RPMI8226 (cell line): ENCODE measurements at places on chromosomes 2 and 18.

DNA sequence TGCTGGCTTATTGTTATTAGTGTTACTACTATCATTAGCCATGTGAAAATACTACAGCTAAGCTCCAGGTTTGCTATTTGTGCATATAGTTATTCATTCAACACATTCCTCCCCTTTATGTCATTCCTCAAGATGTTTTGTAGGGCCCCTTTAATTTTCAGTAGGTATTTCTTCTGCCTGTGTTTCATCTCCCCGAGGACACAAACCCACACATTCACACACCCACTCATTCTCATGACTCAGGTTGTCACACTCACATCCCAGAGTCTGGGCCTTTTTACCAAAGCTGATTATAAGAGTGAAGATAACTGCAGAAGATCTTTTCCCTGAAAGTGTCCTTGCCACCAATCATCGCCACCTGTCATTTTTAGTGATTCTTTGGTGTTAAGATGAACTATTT is 68.6 kb upstream of the SPOPL start:
- no peak for DNase-seq

GRCh38 chr2:74715880-74716279 is 61.8 kb downstream of the SEMA4F start:
- no peak for DNase-seq

- DNase-seq, result no peak
Observed at GRCh38 chr2:8611700-8612099, 70.2 kb upstream of the ID2 start.

DNA sequence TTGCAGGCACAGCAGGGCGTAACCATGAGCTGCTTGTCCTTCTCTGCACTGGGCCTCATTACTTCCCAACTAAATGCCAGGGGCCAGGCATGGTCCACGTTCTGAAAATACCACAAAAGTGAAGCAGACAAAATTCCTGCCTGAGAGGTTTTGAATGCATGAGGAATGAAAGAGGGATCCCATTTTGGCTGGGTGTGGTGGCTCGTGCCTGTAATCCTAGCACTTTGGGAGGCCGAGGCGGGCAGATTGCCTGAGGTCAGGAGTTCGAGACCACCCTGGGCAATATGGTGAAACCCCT is 139.5 kb downstream of the MBP start:
- no peak for DNase-seq

DNA sequence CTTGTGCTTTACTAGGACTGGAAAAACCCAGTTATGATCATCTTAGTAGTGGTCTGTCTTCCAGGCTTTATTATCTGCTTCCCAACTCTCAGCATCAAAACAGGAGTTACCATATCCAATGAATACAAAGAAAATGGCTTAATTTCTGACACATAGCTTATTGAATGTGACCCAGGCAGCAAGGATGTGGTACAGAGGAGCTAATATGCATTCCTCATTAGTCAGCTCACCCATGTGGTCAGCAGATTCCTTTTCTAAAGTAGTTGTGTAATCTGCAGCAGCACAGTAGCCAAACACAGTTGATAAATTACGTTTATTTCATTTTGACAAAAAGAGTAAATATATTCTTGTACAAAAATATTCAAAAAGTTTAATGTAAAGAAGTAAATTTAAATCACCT is 43.6 kb downstream of the TSPYL6 start:
- DNase-seq, result no peak

- no peak for DNase-seq
Observed at GRCh38 chr2:20668871-20669475, 2.0 kb downstream of the GDF7 start.

DNA sequence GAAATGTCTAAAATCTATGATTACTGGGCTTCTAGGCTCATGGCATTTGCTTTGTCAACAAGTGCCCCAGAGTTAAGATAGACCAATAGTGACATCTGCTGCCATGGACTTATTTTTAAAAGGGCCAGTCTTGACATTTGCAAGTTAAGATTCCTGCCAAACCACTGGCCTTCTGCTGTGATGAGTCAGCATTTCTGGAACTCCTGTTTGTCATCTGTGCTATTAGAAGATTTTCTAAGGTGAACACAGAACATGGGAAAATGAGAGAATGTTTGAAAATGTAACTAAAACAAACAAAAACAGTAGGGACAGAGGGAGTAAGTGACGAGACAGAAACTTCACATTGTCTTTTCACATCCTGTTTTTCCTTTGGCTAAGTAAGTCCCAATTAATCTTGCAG is 93.7 kb upstream of the WDR75 start:
- DNase-seq, result peak; percentile 86

DNA sequence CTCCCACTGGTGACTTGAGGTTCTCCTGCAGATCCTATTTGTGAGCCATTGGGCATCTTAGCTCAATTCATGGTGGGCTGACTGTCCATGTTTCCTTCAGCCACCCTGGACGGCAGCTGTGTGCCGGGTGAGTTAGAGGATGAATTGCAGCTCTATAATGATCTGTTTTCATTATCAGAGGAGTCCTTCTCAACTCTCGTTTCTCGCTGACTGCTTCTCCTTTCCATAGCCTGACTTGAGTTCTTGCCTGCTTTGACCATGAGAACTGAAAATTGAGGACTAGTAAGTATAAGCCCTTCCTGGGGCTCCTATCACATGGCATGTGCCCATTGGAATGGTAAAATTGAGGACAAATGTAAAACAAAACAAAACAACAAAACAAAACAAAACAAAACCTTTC is 121.8 kb downstream of the CDC42EP3 start:
- no peak for DNase-seq
